ENCODE measurements at places on chromosomes 2 and 18.

DNA sequence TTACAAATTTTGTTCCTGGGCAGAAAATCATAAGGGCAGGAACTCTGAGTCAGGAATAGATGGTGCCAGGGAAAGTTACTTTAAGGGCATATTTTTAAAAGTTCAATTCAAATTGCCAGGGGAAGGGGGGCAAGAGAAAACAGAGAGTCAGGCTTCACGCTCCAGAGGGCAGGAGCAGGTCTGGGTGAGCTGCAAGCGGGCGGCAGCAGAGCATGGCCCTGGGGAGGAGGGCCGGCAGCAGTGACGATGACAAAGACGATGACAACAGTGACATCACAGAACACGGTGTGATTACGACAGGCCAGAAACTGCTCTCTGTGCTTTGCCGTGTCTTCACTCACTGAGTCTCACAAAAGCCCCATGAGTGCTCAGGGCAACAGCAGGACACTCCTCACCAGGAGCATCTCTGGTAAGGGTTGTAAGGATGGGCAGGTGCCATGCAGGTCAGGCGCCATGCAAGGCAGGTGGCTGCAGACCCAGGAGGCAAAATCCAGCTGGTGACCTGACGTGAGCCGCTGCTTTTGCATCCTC, 23.3 kb downstream of the CHST10 start:
- DNase-seq, result no peak

DNA sequence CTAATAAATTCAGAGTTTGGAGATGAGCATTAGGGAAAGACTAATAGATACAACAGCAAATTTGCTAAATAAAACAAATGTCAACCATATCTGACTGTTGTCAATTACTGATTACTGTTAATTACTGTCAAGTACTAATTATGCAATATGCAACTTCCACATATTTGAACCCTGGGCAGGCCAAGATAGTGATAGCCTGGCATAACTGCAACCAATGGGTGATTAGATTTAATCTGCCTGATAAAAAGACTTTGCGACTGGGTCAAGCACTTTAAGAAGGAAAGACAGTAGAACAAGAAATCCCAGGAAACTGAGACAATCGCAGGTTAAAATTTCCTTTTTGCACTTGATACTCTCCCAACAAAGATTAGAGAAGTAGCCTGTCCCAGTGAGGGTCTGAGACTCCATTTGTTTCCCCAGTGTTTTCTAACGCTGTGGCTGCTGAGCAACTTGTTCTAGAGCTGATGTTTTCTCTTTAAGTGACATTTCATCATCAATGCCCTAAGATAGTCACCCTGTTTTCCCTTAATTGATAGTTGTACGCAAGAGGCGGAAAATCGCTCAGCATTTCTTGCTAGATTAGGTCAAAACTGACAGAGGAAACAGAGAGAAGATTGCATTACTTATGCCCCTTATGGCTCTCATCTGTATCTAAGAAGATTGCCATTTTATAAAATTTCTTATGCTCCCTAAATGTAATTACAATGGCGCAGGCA, 17.8 kb downstream of the ARHGAP15 start:
- DNase-seq, result no peak

GRCh38 chr2:65374575-65374974, 57.8 kb downstream of the SPRED2 start:
- DNase-seq, result no peak

DNA sequence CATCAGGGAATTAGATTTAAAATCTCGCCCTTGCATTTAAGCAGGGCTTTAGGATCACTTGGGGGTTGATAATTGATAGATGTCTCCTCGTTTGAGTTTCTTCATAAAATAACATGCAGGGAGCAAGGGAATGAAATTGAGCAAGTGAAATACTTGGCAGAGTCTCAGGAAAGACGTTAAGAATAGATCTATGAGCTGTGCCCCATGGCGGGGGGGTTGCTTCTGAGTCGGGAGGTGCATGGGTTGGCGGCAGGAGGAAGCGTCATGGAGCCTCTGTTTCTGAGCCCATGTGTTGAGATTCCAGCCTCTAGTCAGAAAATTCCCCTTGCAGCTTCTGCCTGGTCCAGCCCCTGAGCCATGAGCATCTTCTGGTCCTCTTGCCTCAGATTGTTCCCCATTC, 82.0 kb downstream of the APOB start:
- no peak for DNase-seq

- DNase-seq, result peak; percentile 71
Measured at GRCh38 chr2:138071720-138072719, 107.7 kb downstream of the HNMT start.

DNA sequence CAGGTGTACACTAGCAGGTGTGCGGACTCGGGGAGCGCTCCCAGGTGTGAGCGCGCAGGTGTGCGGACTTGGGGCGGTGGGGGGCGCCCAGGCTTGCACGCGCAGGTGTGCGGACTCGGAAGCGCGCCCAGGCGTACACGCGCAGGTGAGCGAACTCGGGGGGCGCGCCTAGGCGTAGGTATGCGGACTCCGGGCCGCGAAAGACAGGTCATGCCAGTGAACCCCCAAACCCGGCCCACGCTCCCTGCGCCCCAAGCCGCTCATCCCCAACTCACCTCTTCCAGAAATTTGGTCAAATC, 342 bp downstream of the CYB5A start:
- peak; percentile 21 for DNase-seq

DNA sequence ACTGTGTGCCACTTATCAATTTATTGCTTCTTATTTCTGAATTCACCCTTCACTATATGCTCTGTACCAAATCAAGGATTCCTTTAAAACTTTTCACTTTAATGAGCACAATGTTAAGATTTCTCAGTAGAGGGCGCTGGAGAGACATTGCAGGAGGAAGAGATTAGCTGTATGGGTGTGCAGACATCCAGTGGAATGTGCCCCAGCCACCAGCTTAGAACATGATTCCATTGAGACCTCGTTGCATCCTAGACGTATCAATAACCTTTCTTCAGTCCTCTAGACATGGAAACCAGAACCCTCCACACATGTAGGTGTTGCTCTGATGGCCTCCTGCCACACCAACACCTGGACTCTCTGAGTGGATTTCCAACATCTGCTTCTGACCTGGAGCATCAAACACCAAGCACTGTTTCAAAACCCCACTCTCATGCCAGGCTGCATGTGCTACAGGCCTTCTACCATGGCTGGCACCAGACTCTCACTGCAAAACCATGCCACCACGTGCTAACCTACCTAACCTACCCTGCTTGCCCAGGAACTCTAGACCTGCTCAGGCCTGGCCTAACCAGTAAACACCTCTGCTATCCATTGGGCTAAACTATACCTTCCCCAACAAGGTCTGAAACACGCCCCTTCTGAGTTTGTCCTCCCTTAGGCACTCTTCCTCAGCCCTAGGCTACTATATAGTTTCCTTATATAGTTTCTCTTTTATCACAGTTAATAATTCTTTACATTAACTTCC, 633.2 kb upstream of the PKDCC start:
- DNase-seq, result no peak

DNA sequence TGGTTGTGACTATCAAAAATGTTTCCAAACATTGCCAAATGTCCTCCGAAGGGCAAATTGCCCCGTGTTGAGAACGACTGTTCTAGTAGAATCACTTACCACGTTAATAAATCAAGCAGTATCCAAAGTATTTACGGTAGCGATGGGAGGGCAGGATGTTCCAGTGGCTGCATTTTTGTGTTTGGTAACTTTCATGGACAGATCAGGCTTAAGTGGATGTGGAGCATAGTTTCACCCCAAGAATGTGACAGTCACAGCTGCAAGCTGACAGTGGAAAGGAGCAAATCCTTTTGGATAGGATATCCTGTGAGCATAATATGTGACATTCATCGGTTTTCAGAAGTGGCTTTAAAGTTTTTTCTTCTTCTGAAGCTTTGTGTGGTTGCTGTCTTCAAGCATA, 46.3 kb upstream of the DARS1 start:
- no peak for DNase-seq

GRCh38 chr18:74549591-74550104, 15.3 kb downstream of the CNDP1 start:
- no peak for DNase-seq

DNA sequence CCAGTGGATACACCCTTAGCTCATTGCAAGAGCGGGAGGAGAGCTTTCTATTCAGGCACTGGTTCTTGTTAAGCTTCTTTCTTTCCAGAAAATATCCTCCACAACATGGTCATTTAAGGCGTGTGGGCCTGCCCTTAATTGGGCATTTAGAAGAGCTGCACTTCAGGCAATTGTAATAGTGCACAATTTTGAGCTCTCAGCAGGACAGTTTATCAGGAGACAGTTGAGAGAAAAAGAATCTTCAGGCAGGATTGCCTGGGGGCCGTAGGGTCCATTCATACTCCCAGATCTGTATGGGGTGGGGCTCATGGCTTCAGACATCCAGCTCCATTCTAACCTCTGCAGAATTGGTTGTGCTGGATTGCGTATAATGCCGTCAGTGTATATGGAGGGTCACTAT, 6.0 kb upstream of the EPC2 start:
- no peak for DNase-seq
